Dermis blood vessel endothelial cell (primary cell): ENCODE measurements at places on chromosomes 7 and 10.

DNA sequence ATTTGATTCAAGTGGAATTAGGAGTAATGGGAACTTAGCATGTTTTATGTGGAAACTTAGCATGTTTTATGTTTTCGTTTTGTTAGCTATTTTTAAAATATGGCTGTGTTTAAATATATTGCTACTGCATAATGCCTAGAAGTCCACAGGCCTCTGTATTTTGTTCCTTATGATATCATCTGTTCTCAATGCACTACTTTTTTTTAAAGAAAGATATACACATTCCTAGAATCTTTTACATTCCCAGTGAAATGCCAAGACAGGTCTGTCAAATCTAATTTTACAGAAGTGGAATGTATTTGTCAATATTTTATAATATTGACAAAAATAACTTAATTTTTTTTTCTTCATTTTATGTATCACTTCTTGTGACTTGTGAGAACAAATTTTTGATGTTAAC lies 51.6 kb downstream of the ST7 start:
- no peak for DNase-seq

- DNase-seq, result no peak
Measured at GRCh38 chr7:114942446-114943175, 20.7 kb downstream of the MDFIC start.

DNA sequence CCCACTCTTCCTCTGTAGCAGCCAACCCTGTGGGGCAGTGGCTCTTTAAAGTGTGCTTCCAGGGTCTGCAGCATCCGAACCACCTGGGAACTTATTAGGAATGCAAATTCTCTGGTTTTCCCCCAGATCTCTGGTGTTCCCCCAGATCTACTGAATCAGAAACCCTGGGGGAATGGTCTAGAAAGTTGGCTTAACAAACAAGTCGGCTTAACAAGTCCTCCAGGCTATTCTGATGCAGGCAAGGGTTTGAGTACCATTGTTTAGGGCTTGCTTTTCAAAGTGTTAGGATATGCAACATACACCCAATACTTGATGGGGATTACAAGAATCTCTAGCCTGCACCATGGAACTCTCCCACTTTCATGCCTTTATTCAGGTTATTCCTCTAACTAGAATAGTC lies 126.3 kb downstream of the RALA start:
- DNase-seq, result no peak

GRCh38 chr10:51629934-51630639 lies 69.3 kb downstream of the CSTF2T start:
- DNase-seq, result no peak

DNA sequence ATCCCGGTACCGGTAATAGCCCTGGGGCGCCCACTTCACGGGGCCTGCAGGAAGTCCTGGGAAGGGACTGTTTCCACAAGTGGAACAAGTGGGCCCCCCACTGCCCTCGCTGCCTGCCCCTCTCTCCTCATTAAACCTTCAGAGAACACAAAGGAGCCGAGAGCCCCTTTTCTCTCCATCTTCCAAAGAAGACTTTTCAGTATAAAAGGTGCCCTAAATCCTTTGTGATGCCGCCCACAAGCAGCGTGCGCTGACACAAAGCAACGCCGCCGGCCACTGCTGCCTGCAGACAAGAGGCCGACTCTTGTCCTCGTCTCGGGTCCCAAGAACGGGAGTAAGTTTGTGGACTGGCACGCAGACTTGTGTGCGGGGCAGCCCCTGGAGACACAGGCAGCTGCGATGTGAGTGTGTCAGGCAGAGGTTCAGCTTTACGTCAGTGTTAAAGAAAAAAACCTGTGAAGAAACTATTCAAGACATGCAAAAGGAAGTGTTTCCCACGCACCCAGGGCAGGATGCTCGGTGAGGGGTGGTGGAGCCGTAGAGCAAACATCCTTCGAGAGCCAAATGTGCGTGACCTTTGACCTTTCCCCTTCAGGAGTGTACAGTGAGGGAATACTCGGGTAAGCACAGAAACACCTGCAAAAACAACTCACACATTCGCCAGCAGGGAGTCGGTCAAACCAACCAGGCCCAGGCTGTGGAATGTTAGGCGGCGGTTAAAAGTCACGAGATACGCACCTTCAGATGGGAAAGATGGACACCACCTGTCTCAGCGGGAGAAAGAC lies 118.2 kb downstream of the VIPR2 start:
- DNase-seq, result no peak

DNA sequence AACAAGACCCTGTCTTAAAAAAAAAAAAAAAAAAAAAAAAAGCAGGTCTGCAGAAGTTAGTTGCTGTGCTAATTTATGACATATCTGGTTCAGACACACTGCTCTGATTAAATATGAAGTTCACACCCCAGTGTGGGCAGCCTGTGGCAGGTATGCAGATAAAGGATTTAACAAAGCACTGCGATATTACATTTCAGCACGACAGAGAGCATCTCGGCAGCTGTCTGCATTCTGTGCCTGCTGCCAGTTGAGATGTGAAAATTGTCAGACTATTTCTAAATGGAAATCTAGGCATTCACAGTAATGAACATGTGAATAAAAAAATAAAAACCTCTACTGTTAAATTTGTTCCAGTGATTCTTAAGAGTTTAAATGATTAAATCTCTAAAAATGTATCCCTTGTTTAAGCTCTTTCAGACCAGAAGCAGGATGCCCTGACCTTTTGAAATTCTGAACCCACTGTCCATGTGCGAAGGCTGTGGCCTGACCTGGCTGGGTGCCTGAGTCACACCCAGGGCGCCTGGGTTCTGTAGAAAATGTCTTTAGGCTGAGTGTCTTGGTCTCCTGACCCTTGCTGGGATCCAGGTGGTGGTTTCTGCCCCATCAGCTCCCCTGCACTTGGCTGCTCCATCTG lies 272.9 kb downstream of the WDR37 start:
- DNase-seq, result no peak

DNA sequence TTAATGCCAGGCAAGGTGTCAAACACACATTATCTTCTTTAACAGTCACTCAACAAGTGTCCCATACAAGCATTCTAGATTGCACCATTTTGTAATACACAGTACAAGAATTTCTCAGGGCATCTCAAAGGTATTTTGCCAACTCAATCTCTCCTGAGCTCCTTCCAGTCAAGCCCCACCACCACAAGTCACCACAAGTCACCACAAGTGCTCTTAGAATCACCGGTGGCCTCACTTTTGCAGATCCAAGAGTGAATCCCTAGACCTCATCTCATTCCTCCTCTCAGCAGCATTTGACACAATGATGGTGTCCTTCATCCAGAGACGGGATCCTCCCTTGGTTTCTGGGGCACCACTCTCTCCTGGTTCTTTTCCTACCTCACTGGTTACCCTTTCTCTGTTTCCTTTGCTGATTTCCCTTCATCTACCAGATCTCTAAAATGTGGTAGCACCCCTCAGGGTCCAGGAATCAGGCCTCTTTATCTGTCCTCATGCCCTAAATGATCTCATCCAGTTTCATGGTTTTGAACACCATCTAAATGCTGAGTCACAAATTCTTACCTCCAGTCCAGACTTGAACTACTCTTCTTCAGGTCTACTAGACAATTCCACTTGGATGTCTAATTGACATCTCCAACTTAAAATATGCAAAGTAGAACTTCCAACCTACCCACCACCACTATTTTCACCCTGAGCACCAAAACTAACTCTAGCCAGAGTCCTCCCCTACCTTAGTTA lies 26.9 kb downstream of the VPS41 start:
- DNase-seq, result no peak

- no peak for DNase-seq
Measured at GRCh38 chr7:90593205-90593604, 2.9 kb upstream of the CDK14 start.

DNA sequence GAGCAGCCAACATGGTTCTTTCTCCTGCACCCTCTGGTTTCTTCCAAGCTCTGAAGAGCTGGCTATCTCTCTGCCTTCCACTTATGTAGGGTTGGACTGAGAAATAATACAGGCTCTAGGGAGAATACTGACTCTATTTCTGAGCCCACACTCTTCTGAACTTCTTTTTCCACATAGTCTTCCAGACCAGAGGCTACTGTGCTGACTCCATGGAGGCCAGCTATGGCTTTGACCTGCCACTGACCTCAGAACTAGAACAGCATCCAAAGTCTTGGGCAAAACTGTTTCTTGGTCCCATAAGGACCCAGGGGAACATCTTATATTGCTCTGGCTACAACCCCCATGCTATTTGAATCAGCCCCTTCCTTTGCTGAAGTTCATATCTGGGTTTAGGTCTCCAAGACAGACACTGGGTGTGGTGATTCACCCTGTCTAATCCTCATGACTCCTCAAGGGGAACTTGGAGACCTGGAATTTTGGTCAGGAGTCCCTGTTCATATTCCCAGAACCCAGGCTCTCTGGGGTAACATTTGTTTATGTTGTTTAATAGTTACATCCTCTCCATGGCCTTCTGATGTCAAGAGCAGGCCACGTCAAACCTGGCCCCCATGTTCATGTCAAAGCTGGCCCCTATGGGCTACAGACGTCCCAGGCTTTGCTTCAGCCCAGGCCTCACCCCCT lies 12.1 kb upstream of the PLAU start:
- DNase-seq, result no peak

DNA sequence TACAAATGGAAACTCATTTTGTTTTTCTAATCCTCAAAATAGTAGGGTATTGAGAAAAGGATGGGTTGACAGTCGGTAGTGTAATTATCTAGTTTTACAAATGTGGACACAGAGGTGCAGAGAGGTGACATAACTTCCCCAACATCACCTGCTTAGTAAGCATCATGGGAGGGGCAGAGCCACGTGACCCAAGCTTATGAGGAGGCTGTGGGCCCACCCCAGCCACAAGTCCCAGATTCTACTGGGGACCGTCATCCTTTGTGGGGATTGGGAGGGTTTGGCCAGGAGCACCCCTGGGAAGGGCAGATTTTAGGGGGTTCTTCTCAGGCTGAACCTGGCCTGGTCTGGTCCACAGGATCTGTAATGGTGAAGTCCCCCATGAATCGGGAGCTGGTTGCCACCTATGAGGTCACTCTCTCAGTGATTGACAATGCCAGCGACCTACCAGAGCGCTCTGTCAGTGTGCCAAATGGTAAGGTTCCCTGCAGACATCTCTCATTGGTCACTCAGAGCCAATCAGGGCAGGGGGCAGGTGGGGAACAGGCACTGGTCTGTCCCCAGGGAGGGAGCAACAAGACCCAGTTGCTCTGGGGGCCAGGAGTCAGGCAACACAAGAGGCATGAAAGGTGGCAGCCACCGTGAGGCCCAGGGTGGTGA lies 23.6 kb upstream of the VSIR start:
- no peak for DNase-seq
